ENCODE measurements at places on chromosomes 5 and 9.

GRCh38 chr9:112112519-112112918 is 62.6 kb downstream of the SUSD1 start:
- no peak for DNase-seq

- DNase-seq: no peak
These were observed 480.3 kb upstream of the TYRP1 start for GRCh38 chr9:12212860-12213259.

- no peak for DNase-seq
These were observed 103.1 kb upstream of the SLC44A1 start for GRCh38 chr9:105141146-105141975.

GRCh38 chr9:94014920-94015319 is 59.8 kb upstream of the BARX1 start:
- no peak for DNase-seq
